Hepatocyte (in vitro differentiated cells): ENCODE measurements at places on chromosomes 7 and 10. TPM values are rescaled to one million over a fixed set of nuclear protein-coding genes. Genes with fewer than 3 reads are reported as not detected.

MEOX2 gene
- 0.80 and 2.0 TPM in 2 replicates for total RNA-seq

GPC2 gene
- 2.0 and 5.3 TPM in 2 replicates for total RNA-seq

CUZD1 gene
- 0.16 TPM in 1 of 2 replicates, not detected in the other for total RNA-seq

GRCh38 chr10:5079836-5080235 lies 14.4 kb upstream of the AKR1C3 start:
- peak; percentile 20 for DNase-seq
- H3K4me3 ChIP-seq: no peak overlapping the region
- no peaks in the 10 kb centered on the region for H3K27me3 ChIP-seq
- peaks cover 34% of the 10 kb centered on the region for H3K4me1 ChIP-seq
- H3K27ac ChIP-seq: peak overlapping the region; percentile 72
- H3K36me3 ChIP-seq: no peaks in the 10 kb centered on the region

GRCh38 chr7:106740806-106741205 lies 79.8 kb upstream of the CCDC71L start:
- DNase-seq: no peak
- H3K36me3 ChIP-seq: no peaks in the 10 kb centered on the region
- H3K27me3 ChIP-seq: no peaks in the 10 kb centered on the region
- H3K27ac ChIP-seq: no peak overlapping the region
- no peak overlapping the region for H3K4me3 ChIP-seq
- no peaks in the 10 kb centered on the region for H3K4me1 ChIP-seq

GRCh38 chr7:35849158-35849831 lies 48.4 kb downstream of the SEPTIN7 start:
- H3K36me3 ChIP-seq: no peaks in the 10 kb centered on the region
- H3K27me3 ChIP-seq: no peaks in the 10 kb centered on the region
- H3K4me1 ChIP-seq: no peaks in the 10 kb centered on the region
- H3K27ac ChIP-seq: no peak overlapping the region
- H3K4me3 ChIP-seq: no peak overlapping the region
